ENCODE measurements at places on chromosomes 11 and 22. TPM values are rescaled to one million over a fixed set of nuclear protein-coding genes. Genes with fewer than 3 reads are reported as not detected.

DNA sequence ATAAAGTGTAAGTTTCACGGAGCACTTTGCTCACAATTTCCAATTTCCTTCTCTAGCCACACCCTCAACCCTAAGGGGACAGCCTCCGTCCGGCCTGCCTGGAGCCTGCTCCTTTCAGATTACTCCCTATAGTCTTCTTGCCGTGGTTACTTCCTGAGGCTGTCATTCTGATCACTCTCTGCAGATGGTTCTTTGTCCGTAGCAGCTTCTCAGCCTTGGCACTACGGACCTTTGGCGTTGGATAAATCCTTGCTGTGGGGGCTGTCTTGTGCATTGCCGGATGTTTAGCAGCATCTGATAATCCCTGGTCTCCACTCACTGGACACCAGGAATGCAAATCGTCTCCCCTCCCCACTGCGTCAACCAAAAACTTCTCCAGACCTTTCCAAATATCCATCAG, 447.5 kb upstream of the KIRREL3 start:
- no peak for ATAC-seq

GRCh38 chr11:91872243-91872642, 352.4 kb upstream of the FAT3 start:
- no peak for ATAC-seq

DNA sequence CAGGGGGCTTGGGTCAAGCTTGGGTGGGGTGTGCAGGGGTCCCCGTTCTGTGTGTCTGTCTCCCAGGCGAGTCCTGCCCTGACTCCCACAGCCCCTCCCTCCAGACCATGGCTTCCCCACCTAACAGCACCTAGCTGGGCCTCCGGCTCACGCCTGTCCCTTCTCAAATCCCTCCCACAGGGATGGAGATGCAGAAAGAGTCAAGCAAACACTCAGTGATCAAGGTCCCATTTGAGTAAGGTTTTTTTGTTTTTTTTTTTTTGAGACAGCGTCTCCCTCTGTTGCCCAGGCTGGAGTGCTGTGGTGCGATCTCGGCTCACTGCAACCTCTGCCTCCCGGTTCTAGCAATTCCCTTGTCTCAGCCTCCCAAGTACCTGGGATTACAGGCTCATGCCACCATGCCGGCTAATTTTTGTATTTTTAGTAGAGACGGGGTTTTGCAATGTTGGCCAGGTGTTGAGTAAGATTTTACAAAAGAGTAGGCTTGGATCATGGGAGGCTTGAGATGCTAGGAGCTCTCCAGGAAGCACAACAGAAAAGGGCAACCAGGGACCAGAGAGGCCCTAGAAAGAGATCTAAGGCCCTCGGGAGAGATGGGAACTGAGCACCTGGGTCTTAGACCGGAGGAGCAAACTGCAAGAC, 5.7 kb downstream of the APOBEC3D start:
- ATAC-seq: no peak

GRCh38 chr11:3201677-3202181, 16.9 kb downstream of the MRGPRG start:
- no peak for ATAC-seq

DNA sequence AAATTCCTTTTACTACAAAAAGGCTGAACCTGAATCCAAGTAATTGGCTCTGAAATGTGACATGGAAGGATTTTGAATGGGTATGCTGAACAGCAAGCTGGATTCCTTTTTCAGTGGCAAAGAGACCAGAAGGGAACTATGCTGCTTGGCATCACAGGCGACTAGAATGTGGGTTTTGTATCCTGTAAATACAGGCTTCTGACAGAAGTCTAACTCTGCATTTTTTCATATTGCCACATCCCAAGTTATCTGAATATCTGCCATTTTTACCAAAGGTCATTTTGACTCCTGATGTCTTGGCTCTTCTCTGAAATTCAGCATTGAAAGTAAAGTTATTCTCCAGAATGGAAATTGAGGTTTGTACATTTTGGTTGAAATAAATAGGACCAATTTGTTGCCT, 145.7 kb downstream of the ARHGAP42 start:
- no peak for ATAC-seq

DNA sequence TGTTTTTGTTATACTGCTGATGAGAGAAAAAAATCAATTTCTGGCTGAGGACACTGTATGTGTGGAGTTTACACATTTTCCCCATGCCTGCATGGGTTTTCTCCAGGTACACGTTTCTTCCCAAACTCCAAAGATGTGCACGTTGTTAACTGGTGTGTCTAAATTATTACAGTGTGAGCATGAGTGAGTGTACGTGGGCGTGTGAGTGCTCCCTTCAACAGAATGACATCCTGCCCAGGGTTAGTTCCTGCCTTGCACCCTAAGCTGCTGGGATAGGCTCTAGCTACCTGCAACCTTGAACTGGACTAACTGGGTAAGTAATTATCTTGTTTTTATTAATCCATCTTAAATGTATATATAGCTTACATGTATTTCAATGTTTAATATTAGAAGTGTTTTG, 5.5 kb downstream of the NPAT start:
- ATAC-seq: no peak

DNA sequence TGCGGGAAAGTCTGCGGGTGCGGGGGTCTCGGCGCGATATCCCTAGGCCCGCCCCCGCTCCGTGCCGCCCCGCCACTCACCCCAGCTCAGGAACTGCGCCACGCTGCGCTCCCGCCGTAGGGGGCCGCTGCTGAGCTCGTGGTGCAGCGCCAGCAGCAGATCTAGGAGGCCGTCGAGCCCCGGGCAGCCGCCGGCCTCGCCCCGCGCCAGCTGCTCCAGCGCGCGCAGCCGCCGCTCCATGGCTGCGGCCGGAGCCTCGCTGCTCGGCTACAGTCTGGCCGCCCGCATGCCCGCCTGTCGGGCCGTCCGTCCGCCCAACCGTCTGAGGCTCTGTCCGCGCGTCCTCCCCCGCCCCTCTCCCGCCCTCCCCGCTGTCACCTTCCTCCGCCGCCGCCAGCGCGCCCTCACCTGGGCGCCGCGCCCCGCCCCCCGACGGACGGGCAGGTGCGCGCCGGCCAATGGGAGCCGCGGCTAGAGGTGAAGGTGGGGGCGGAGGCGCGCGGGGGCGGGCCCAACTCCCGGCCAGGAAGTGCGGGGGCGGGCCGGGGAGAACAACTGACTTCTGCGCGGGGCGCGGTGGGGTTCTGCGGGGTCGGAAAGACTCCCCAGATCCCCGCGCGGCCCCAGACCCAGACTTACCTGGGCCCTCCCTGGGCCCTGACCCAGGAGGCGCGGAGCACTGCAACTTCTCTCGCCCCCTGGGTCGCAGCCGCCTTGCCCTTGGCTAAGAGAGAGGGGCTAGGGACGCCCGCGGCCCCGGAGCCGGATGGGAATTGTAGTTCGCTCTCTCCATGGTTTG, at the start of gene CDC42BPG:
Gene CDC42BPG (minus strand): TSS at position 324 of the 799 bp plus-strand sequence. CDS start 84 bp downstream, at position 240.
- peak; percentile 68 for ATAC-seq

GRCh38 chr22:42376711-42377554, 55.3 kb downstream of the NFAM1 start:
- ATAC-seq: no peak

DNA sequence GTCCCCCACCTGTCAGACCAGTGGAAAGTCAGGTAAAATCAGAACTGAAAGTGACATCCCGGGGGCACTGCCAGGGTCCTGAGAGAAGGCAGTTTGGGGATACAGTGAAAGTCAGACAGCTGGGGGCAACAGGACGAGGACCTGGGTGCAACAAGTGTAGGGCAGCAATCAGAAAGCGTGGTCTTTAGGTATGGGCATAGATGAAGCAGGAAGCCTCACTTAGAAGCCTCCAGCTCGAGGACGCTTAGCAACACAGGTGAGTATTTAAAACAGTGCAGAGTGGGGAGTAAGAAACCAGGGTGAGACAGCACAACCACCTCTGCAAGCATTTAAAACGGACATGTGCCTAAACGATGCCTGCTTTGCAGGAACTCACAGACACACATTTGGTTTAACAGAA, 64.6 kb upstream of the POU2AF1 start:
- ATAC-seq: no peak

GRCh38 chr11:58640386-58641023, 18.0 kb downstream of the CNTF start:
- no peak for ATAC-seq

DNA sequence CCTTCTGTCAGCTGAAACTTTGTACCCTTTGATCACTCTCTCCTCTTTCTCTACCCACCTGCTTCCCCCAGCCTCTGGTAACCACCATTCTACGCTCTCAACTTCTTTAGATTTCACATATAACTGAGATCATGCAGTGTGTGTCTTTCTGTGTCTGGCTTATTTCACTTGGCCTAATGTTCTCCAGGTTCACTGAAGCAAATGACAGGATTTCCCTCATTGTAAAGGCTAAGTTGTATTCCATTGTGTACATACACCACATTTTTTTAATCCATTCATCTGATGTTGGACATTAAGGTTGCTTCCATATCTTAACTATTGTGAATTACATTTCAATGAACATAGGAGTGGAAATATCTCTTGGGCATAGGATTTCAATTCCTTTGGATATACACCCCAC, 207.6 kb downstream of the MIAT start:
- ATAC-seq: no peak

GRCh38 chr22:27650572-27650971, 151.0 kb downstream of the MN1 start:
- no peak for ATAC-seq

DNA sequence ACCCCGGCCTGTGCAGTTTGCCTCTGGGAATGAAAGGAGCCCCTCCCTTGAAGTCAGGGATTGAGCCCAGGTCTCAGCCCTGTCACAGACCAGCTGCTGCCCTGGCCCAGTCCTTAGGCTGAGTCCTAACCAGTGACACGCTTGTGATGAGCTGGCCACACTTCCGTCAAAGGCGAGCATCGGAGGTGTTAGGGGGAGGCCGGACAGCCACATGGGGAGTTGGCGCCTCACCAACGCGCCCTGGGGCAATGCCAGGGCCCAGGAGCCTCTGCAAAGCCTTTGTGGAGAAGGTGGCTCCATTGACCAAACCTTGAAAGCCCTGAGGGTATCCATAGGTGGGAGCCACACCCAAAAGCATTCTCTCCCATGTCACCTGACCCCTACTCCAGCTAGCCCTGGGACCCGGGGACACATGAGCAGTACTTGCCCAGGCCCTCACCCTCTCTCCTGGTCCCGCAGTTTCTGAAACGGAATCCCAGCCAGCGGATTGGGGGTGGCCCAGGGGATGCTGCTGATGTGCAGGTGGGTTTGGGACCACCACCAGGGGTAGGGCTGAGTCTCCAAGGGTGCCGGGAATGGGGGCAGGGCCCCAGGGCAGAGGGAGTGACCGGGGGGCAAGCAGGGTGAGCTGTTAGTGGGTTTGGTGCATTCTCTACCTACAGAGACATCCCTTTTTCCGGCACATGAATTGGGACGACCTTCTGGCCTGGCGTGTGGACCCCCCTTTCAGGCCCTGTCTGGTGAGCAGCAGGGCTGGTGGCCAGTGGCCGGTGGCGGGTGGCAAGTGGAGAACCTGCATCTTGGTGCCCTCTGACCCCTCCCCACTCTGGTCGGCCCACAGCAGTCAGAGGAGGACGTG, 3.7 kb downstream of the PTPRCAP start:
- ATAC-seq: peak; percentile 13

GRCh38 chr22:40817737-40818136, 1.4 kb downstream of the SLC25A17 start:
- ATAC-seq: no peak

DNA sequence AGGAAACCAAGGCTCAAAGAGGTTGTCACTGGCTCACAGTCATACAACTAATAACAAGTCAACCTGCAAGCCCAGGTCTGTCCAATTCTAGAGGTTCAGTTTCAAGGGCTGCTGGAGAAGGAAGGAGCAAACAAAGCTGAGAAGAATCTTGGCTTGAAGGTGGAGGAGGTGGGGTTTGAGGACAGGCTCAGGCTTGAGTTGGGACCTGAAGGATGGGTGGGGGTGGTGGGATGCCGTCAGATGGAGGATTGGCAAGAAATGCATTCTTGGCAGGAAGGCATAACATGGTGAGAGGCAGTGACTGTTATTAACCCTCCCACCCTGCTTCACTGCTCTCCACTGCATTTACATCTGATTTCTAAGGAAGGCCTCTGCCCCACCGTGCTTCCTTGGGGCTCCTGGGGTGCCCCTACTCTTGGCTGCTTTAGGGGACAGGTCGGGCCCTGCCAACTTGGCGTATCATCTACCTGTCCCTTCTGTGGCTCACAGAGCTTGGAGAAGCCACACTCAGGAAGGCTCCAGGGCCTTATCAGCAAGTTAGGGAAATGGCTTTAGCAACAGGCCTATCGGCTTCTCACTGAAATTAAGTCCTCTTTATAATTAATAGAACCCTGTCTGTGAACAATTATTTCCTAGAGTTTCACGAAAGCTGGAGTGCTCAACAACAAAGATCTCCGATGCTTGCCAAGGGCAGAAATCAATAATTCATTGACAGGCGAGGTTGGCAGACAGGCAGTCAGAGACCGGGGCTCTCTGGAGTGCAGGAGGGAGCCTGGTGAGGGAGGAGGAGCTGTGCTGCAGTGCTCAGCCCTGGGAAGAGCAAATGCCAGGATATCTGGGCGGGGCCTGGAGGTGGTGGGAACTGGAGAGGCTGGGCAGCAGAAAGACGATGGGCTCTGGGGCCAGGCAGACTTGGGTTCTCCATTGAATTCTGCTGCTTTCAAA, 84.9 kb upstream of the NARS2 start:
- no peak for ATAC-seq

- no peak for ATAC-seq
Observed at GRCh38 chr11:8329847-8330361, 66.2 kb upstream of the LMO1 start.

- ATAC-seq: no peak
Observed at GRCh38 chr11:78916759-78917158, 342.1 kb upstream of the NARS2 start.

- ATAC-seq: peak; percentile 35
Observed at GRCh38 chr11:32511926-32512325, 71.7 kb upstream of the EIF3M start.

DNA sequence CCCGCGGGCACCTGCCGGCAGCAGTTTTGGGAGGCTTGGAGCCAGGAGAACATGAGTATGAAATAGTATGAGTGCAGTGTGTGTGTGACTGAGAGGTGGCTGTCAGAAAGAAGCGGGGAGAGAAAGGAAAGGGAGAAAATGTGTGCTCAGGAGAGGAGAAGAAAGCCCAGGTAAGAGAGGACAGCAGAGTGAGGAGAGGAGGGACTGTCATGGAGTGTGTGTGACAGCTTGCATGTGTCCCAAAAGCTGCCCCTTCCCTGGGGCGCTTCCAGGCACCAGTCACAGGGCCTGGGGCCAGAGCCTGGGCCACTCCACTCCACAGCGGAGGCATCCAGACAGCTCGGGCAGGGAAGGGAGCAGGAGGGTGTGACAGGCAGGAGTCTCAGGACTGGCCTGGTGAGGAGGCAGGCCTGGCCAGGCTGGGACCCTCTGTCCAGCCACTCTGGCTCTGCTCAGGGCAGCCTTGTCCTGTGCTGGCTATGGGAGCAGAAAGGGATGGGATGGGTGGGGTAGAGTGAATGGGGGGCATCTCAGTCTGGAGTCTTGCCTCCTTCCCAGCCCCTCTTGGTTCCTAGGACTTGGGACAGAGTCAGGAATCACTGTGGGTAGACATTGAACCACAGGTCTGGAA, 949 bp downstream of the MMP11 start:
- no peak for ATAC-seq

- ATAC-seq: no peak
Observed at GRCh38 chr22:37269936-37270678, 12.2 kb upstream of the CYTH4 start.

Gene TST
- total RNA-seq: 14.5 TPM

Gene IGSF22
- not detected for total RNA-seq

Gene TEX54
- total RNA-seq: 0.82 TPM

Gene GLYAT
- total RNA-seq: not detected

Gene L3MBTL2
- total RNA-seq: 23.0 TPM

Gene RAB39A
- 3.1 TPM for total RNA-seq

Measured in activated T-helper 17 cell treated with anti-CD3 and anti-CD28 coated beads, Interleukin-2, amount 50 U/mL, for 72 hours (primary cell).